ENCODE measurements at places on chromosomes 5 and 9.
A peak's percentile ranks its signal among the peaks of the same experiment; 100 is the strongest.

DNA sequence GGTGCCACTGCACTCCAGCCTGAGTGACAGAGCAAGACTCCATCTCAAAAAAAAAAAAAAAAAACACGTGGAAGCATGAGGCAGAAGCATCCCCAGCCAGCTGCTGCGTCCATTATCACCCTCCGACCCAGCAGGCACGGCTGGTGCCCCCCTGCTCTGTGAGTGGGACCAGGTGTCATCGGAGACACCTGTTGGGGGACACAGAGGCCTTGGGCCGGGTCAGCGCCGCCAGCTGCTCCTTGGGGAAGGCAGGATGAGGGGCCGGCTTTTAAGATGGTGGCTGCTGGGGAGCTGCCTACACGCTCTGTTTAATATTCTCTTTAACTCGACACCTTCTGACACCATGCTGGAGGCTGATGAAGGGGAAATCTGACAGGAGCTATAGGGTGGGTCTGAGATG lies 80.2 kb upstream of the RUFY1 start:
- DNase-seq: no peak

DNA sequence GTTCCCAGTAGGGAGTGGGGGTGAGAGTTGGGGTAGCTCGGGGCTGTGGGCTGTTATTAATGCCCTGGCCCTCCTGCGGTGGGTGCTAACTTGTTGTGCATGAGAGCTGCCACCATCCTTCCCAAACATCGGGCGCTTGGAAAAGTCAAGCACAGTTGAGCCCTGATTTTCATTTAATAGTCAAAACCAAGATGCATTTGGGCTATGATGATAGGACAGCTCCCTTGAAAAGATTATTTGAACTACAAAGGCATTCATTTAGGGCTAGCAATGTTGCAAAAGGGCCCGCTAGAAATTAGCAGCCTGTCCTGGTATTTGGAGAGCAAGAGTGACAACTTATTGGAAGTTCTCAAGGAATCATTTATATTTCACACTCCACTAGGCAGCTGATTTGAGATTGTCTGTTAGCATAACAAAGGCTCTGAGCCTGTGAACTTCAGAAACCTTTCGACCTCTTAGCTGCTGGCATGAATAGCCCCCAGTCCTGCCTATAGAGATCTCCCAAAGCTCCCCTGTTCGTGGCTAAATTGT lies 128.2 kb upstream of the TMEM161B start:
- DNase-seq: no peak

- DNase-seq: no peak
Observed at GRCh38 chr5:137491121-137491520, 8.0 kb downstream of the SPOCK1 start.

DNA sequence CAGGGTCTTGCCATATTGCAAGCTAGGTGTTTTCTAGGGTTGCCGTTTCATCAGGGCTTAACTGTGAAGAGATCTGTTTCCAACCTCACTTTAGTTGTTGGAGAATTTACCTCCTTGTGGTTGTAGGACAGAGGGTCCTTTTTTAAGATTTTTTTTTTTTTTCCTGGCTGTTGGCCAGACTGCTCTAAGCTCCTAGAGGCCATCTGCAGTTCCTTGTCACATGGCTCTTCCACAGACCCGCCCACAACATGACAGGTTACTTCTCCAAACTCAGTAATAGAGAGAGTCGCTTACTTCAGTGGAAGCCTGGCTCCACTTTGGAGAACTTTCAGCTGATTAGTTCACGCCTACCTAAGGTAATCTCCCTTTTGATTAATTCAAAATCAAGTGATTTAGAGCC lies 543.7 kb downstream of the DMRTA1 start:
- DNase-seq: no peak

- no peak for DNase-seq
Observed at GRCh38 chr5:108654051-108654450, 93.6 kb upstream of the FER start.

DNA sequence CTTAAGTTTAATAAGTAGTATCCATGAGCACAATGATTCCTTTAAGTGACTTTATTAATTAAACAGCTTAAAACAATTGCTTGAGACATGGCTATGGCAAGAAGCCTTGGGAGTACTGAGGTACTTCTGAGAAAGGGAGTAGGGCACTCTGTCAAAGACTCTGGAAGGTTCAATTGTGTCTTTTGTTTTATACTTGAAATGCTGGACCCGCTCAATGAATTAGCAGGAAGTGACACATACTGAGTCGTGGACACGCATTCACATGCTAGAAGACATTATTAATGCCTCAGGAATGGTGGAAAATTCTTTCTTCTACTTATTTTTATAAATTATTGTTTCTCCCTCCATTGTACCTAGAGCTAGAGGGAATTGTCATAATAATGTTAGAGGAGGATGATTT lies 347.3 kb upstream of the ZNF608 start:
- peak; percentile 85 for DNase-seq

DNA sequence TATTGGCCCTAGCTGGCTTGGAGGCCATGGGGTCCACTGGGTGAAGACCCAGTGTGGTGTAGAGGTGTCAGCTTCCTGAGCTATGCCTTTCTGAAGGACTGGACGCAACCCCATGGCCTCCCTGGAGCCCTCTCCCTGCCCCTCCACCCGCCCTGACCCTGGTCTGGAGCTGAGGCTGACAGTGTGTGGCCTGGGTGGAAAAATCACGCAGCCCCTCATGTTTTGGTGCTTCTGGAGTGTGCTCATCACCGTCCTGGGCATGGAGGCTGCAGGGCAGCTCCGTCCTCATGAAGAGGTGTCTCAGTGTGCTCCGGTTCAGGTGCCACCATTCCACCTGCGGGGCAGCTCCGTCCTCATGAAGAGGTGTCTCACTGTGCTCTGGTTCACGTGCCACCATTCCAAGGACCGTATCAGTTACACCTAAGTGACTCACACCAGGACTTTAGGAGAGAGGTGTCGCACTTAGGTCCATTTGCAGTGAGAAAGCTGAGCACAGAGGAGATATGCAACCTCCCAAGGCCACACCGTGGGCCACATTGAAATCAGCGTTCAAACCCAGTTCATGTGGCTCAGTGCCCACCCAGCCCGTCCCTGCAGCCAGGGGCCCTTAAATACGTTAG lies 214.3 kb upstream of the IRX1 start:
- no peak for DNase-seq

- no peak for DNase-seq
Observed at GRCh38 chr5:1765141-1765879, 34.3 kb downstream of the MRPL36 start.

GRCh38 chr5:81631621-81632020 lies 119.3 kb downstream of the SSBP2 start:
- no peak for DNase-seq

GRCh38 chr5:114434396-114435219 lies 72.7 kb downstream of the KCNN2 start:
- no peak for DNase-seq

- DNase-seq: peak; percentile 28
Observed at GRCh38 chr9:3664044-3664443, 138.2 kb upstream of the RFX3 start.

- peak; percentile 64 for DNase-seq
Observed at GRCh38 chr5:109691996-109692395, 2.3 kb downstream of the MAN2A1 start.

DNA sequence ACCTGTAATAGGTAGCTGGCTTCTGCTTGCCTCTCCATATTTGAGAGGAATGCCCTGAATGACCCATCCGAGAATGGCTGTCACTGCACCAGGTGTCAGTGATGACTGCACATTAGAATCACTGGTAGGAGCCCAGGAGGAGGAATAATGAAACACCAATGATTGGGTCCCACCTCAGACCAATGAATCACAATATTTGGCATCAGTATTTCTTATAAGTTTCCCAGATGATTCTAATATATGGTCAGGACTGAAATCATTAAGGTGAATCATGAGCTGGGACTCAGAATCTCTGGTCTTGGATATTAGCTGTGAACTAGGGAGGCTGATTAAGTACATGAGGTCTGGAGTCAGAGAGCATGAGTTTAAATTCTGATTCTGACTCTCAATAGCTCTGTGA lies 23.4 kb downstream of the ARSB start:
- peak; percentile 33 for DNase-seq

- DNase-seq: no peak
Observed at GRCh38 chr5:6365977-6366590, 12.3 kb downstream of the MED10 start.

DNA sequence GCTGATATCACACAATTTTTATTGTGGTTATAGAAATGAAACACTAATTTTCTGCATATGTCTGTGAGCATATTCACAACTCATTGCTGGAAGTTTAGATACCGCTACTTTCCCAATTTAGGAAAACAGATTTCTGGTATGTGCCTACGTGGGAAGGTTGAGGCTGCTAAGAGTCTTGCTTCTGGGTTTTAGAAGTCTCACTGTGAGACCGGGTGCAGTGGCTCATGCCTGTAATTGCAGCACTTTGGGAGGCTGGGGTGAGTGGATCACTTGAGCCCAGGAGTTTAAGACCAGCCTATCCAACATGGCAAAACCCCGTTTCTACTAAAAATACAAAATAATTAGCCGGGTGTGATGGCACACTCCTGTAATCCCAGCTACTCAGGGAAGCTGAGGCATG lies 39.6 kb downstream of the UBAP1 start:
- peak; percentile 43 for DNase-seq

GRCh38 chr5:152125661-152126205 lies 201.1 kb upstream of the GLRA1 start:
- no peak for DNase-seq

DNA sequence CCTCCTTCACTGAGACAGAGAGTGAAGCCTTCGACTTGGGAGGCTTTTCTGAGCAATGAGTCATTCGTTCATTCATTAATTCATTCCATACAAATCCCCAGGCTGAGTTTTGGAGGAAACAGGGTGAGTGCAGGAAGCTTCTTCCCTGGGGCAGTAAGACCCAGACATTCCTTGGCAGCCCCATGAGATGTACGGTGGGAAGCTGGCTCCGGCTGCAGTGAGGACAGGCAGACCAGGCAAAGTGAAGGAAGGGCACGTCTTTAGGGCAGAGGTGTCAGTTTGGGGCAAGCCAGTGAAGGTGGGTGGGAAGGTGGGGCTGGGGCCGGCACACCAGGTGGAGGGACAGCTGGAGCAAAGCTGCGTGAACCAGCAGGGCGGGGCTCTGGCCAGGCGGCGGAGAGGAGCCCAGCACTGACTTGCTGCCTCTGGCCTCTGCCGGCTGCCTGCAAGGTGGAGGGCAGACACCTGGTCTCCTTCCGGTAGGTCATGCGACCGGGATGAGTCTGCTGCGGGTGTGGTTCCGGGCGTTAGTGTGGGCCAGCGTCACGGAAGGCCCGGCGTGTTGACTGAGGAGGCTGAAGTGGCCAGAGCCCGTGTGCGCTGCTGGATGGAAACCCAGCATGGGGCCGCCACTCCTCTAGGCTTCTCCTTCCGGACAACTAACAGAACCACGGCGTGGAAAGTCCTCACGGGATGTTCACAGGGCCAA lies 16.6 kb downstream of the OLFM1 start:
- DNase-seq: no peak

DNA sequence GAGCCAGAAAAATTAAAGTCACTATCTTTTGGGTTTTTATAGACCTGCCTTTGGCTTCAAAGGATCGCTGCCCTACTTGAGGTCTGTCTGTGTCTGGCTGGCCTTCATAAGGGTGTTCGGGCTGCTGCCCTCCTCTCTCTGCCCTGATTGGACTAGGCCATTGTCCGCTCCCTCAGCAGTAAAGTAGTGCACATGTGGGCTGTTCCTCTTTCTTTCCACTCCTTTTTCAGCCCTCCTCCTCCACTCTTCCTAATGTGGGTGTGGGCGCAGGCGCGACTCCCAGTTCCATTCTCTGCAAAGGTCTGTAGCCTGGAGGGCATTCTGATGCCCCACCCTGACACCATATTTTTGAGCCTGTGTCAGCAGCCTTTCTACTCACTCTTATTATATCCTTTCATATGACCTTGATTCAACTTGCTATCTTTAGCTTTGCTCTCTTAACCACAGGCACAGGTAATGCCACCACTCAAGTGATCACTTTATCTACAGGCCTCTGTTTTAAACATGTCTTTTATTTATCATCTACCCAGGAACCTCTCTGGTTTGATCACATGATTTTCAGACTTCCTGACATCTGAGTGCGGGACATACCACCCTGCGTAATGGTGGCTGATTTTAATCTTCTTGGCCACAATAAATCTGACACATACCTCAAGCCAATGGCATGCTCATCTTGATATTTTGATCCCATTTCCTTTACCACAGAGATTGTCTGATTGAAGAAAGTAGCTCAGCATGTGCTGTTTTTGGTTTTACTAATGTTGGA lies 144.5 kb downstream of the AOPEP start:
- DNase-seq: peak; percentile 76

DNA sequence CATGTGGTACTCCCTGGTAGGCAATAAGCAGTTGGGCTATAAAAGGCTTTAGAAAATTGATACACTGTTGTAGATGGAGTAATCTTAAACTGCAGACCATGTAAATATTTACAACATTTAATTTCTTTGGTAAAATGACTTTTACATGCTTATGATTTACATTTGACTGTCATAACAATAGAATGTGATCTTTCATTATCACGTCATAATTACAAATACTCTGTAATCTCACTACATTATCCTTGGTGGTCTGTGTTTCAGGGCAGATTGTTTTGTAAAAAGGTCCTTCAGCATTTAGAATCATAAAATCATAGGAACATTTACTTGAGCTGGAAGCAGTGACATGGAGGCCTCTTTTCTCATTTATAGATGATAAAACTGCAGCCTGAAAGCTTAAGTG lies 73.3 kb upstream of the PRRC1 start:
- DNase-seq: no peak

DNA sequence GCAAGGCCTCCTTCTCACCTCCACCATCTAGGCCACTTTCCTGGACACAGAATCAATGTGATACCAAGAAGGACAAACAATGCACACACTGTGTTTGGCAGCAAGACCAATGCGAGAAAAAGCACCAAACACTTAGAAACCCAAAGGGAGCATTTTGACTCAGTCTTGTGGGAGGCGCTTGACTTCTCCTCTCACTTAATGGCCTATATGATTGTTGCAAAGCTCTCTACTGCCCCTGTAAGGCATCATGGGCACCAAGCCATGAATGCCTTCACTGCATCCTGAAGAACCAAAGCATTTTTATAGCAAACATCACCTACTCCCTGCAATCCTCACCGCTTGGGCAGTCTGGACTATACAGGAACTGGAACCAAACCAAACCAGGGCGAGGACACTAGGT lies 57.5 kb downstream of the CDH6 start:
- no peak for DNase-seq

DNA sequence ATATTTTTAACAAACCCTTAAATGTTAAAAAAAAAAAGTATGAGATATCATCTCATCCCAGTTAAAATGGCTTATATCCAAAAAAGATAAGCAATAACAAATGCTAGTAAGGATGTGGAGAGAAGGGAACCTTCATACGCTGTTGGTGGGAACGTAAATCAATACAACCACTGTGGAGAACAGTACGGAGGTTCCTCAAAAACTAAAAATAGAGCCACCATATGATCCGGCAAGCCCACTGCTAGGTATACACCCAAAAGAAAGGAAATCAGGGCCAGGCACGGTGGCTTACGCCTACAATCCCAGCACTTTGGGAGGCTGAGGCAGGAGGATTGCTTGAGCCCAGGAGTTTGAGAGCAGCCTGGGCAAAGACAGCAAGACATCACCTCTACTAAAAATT lies 3.0 kb downstream of the MTMR12 start:
- DNase-seq: no peak

DNA sequence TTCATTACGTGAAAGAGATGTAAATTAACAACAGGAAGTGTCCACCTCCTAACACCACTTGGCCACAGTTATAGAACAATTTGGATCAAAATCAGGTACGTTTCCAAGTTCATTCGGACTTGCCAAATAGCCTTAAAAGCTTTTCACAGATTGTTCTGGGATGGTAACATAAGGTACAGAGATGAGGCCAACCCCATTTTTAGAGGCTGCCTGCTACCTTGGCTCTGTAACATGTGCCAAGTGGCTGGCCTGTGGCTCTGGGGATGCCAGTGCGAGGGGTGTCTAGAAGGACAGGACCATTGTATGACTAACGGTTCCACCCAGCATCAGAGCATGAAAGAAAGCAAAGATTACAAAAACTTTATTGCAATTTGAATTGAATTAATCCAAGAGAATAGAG lies 91.0 kb downstream of the LHFPL2 start:
- DNase-seq: no peak

Measured in AG10803 (cell line).